ENCODE measurements at places on chromosomes 16 and 17.

DNA sequence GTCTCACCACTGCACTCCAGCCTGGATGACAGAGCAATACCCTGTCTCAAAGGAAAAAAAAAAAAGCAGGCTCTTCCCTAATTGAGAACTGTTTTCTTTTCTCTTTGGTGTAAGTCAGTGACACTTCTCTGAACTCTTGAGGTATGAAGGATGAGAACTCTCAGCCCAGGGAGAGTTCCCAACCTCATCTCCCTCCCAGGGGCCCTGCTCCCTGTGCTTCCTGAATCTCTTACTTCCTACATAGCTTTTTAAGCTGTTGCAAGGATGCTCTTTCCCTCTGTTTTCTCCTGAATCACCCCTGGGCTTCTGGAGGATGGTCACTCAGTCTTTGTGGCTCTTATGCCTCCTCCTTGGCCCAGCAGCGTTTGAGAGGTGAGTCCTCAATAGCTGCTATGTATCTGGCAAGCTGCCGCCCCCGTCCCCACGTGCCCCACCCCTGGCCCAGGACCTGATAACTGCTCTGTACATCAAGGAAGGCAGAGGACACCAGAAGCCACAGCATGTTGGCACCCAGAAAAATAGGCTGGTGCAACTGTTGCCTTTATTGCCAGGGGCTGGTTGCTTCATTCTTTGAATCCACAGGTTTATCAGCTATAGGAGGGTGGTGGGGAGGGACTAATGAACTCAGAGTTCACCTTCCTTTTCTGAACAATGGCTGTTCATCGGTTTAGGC is 24.0 kb downstream of the IGF2BP1 start:
- DNase-seq: no peak

GRCh38 chr17:13785981-13786598 is 184.4 kb upstream of the HS3ST3A1 start:
- no peak for DNase-seq

GRCh38 chr16:19285431-19285830 is at the start of gene CLEC19A:
Gene CLEC19A (plus strand): TSS chr16:19285731. CDS start chr16:19285852, 121 bp downstream.
- no peak for DNase-seq

DNA sequence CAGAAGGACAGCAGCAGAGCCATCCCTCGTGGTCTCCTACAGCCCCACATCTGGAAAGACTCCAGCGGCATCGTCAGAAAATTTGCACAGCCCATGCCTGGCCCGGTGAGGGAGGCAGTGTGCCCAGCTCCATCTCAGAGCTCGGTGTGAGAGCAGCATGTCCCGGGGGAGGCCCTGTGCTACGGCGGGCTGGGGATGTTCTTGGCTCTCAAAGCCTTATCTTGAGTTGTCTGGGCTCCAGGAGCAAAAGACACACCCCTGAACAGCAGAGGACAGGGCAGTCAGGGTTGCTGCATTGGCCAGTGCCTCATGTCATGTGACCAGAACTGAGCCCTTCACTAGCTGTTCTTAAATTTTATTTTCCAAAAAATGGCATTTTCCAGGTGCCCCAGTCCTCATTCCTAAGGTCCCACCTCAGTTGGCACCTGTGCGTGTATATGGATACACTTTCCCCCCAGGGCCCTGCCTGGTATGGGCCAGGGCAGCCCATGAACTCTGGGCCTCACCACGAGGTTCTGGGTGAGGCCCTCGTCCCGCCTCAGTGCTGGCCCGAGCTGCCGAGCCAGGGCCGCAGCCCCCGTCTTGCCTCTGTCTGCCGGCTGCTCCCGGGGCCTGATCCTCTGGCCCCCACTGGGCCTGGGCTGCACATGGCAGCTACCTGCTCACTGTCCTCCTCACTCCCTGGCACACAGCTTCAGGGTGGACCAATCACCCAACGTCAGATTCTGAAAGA is 3.0 kb downstream of the NUDT16L1 start:
- no peak for DNase-seq

- DNase-seq: no peak
Observed at GRCh38 chr17:20266806-20267458, 200.4 kb downstream of the LGALS9B start.

GRCh38 chr17:80086081-80086480 is 15.3 kb upstream of the GAA start:
- no peak for DNase-seq
